Occipital lobe (tissue), 3 donors: ENCODE measurements at places on chromosomes 12 and 14.

GRCh38 chr12:89129167-89129870, 223.0 kb downstream of the DUSP6 start:
- DNase-seq, result no peak

- DNase-seq, result no peak
Measured at GRCh38 chr12:27960821-27961220, 11.7 kb downstream of the PTHLH start.

DNA sequence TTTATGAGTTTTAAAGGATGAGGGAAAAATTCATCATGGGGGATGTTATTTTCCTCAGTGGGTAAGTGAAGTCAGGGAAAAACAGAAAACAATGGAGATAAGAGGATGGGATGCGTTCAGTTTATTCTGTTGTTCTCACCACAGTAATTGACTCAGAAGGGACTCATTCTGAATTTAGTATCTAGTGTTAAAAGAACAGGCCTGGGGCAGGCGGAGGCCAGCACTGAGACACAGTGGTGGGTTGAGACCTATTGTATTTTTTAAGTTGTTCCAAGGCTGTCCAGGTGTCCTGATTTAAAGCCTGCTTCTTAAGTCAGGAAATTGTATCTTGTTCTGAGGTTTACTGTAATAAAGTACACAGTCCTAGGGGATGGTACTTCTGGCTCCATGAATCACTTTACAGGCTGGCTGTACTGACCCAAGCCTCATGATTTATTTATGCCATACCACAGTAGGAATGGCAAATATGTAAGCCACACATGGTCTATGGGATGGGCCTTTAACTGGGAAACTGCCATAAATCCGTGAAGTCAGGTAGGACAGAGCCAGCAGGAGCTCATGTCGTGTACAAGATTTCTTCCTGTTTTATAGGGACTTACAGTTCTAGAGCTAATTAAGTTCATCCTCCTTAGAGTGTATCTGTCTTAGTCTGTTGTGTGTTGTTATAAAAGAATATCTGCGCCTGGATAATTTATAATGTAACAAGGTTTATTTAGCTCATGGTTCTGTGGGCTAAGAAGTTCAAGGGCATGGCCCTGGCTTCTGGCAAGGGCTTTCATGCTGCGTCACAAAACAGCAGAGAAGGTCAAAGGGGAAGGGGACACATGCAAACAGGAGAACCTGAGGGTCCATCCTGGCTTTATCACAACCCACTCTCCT, 244.1 kb downstream of the FBXL14 start:
- no peak for DNase-seq

- peak; percentile 49 for DNase-seq
Measured at GRCh38 chr14:25349269-25349668, 299.3 kb upstream of the STXBP6 start.

- no peak for DNase-seq
Measured at GRCh38 chr12:109910969-109911348, 10.9 kb downstream of the TCHP start.

- DNase-seq, result no peak
Measured at GRCh38 chr12:71240946-71241345, 83.1 kb upstream of the TSPAN8 start.

GRCh38 chr14:79971330-79971729, 240.0 kb downstream of the DIO2 start:
- no peak for DNase-seq

GRCh38 chr14:33717866-33718265, 233.0 kb downstream of the EGLN3 start:
- DNase-seq, result no peak

- no peak for DNase-seq
Measured at GRCh38 chr12:15702276-15702675, 86.9 kb downstream of the EPS8 start.

DNA sequence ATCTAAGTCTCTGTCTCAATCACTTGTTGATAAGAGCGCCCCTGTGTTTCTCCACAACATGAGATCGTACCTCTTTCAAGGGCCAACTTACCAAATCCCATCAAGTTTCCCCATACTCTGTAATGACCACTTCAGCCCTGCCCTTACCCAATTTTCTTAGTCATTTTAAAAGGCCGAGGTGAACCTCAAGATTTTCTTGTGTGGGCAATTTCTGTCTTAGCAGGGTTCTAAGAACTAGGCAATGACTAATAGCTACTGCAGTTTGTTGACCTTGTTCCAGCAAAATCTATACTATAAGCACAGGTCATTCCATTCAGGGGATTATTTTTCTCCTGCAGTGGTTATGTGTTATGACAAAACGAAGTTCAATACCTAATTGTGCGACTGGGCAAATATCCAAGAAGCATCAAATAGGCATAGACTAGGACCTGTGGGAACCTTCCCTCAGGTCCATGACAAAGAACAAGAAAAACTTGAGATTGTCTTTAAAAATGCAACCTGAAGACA, 359.8 kb downstream of the PCNX1 start:
- DNase-seq, result no peak

DNA sequence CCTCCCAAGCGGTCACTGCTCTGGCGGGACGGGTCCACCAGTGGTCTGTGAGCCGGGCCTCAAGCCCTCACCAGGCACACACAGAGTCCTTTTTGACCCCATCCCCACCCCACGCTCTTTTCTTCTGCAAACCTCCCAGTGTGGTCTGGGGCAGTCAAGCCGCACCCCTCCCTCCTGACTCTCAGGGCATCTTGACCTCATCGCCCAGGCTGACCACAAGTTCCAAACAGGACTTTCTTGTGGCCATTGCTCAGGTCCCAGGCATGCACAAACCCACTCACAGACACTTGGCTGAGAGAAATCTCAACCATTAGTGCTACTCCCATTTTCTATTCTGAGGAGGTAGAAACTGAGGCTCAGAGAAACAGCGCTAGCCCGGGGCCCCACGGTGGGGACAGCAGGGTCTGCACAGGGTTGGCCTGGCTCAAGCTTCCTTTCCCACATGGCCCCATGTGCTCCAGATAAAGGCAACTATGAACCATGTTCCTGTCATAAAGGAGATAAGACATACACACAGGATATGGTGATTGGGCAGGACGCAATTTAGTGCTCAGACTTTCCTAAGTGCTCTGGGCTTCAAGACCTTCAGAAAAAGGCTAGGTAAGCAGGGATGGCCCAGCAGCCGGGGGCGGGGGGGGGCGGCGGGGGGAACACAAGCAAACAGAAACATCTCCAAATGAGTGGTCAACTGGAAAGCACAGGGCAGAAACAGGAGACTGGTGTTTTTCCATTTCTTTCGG, 69.6 kb downstream of the ITPK1 start:
- no peak for DNase-seq

GRCh38 chr12:132651444-132652100, 33.0 kb downstream of the P2RX2 start:
- no peak for DNase-seq

DNA sequence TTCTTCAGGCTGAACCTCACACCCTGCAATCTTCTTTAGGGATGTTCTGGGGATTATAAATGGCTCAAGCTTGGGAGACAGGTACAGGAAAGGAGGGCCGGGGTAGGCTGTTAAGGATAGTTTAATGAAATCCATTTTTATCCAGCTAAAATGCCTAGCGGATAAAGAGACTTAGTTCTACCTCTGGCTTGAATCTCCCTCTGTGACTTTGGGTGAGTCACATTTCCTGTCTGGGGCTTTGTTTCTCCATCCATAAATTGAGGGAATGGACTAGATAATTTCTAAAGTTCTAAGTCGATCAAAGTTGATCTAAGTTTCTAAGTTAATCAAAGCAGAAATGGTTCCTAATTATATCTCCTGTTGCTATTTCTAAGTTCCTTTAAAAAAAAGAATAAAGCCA, 319.6 kb upstream of the E2F7 start:
- DNase-seq, result no peak

DNA sequence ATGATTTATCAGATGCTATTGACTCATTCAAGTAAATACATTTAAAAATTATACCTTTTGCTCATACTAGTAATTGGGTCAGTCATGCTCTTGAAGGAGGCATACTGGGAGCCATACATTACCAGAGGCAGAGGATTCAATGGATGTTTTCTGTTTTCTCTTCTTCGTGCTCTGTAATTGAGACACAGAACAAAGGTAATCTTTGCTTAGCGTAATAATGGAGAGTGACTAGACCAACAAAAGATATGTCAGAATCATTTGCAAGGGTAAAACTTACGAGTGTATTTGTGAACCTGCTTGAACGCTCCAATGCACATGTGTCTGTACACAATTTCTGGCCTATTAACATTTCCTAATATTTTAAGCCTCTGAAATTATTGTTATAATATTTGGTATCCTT, 296.4 kb downstream of the FOXG1 start:
- no peak for DNase-seq

- no peak for DNase-seq
Measured at GRCh38 chr14:71472356-71473340, 459.6 kb upstream of the RGS6 start.

- no peak for DNase-seq
Measured at GRCh38 chr12:15754233-15754632, 35.0 kb downstream of the EPS8 start.

DNA sequence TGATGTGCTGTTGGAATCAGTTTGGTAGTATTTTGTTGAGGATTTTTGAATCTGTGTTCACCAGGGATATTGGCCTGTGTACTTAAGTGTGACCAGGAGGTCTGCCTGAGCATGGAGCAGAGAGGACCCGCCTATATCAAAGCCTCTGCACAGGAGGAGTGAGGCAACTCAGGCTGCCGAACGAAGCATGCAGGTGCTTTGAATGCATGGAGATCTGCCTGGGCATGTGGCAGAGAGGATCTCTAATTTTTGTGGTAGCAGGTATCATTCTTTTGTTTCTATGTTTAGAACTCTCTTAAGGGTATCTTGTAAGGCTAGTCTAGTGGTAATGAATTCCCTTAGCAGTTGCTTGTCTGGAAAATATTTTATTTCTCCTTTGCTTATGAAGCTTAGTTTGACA, 26.9 kb downstream of the RAB3IP start:
- DNase-seq, result no peak

- DNase-seq, result no peak
Measured at GRCh38 chr12:91316907-91317269, 134.3 kb upstream of the DCN start.

DNA sequence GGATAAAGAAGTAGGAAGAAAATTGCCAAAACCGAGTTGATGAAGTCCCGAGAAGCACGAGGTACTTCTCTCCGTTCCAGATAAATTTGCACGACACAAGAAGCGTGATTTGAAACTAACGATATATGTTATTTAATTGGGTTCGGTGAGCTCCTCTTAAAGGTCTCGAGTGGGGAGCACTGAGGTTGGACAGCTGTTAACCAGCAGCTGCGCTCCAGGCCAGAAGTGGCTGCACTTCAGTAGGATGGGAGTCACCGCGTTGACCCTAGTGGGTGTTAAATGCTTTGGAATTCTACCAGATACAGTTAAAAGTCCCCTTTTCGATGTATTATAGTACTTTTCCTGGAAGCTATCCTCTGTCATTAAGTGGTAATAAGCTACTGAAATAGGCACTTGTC, 953 bp upstream of the DCAF5 start:
- no peak for DNase-seq

GRCh38 chr12:106585521-106586277, 2.9 kb downstream of the RFX4 start:
- DNase-seq, result no peak

DNA sequence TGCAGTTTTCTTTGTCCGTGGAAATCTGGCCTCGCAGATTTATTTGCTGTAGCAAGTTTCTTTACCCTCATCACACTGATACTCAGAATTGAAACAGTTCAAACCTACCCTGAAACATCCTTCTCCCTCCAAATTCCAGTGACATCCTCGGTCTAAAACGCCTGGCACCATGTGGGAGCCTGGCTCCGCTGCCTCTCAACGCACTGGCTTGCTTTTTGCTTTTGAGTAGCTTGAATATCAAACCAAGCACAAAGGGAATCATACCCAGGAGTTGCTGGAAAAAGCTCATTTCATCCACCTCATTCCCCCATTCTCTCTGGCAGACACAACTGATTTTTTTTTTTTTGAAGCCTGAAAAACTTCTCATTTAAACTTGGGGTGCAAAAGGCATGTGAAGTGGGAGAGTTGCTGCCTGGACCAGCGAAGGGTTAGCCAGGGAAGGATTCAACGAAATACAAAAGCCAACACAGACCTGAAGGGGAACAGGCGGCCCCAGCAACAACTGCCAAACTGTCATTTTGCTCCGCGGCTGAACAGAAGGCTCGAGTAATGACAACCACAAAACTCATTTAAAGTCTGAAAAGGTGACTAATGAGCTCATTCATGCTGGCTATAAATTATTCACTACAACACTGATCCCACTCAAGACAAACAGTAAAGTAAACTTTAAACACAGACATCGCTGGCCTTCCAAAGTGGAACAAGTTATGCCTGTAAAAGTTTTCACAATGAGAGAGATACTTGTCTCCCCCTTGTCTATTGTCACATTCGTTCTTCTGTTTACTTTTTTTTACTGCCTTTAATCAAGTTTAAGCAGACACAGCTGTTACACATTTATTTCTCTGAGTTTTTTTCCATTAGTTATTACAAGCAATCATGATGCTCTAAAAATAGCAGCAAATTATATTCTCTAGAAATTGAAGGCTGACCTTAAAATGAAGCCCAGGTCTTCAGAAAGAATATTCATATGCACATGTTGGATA, 12.5 kb upstream of the FOXN3 start:
- DNase-seq, result no peak

- DNase-seq, result no peak
Measured at GRCh38 chr12:117580015-117580717, 218.7 kb upstream of the NOS1 start.

GRCh38 chr12:47236109-47236714, 156.5 kb upstream of the AMIGO2 start:
- DNase-seq, result no peak

- peak; percentile 49 for DNase-seq
Measured at GRCh38 chr12:6868211-6869048, 1.1 kb downstream of the TPI1 start.

DNA sequence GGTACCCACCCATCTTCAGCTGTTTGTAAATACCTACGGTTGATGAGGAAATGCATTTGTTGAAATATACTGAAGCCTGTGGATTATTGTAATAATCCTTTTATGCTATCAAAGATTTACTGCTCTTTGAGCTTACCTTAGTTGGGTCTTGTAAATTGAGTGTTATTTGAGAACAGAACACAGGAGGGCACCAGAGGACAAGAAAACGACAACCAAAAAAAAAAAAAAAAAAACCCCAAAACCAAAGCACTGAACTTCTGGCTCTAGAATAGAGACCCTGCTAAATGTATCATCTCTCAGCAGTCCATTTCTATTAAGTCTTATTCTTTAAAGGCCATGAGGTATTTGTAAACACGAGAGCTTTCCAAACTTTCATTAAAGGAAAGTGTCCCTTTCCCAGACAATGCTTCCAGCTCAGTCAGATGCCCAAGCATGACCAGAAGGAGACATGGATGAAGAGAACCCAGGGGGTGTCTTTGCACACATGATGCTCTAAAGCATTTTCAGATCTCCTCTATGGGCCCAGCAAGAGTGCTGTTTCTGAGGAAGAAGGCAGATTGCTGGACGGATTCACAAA, 763.9 kb downstream of the NRXN3 start:
- DNase-seq, result no peak

- no peak for DNase-seq
Measured at GRCh38 chr12:121017966-121018491, 1.7 kb upstream of the C12orf43 start.

- DNase-seq, result no peak
Measured at GRCh38 chr12:122318607-122319605, 52.6 kb upstream of the VPS33A start.

- DNase-seq, result peak; percentile 38
Measured at GRCh38 chr14:96086032-96086431, 46.9 kb downstream of the C14orf132 start.
